ENCODE measurements at places on chromosomes 2 and 18.

- H3K27ac ChIP-seq, result no peak overlapping the region
- H3K4me3 ChIP-seq, result no peak overlapping the region
- DNase-seq, result no peak
- no peaks in the 10 kb centered on the region for H3K27me3 ChIP-seq
- H3K36me3 ChIP-seq, result no peaks in the 10 kb centered on the region
These were observed 56.7 kb downstream of the ABCB11 start for GRCh38 chr2:168974428-168974827.

- no peaks in the 10 kb centered on the region for H3K27me3 ChIP-seq
- DNase-seq, result peak; percentile 28
- peak within 1 kb of the TSS; percentile 99 for H3K27ac ChIP-seq
- H3K4me3 ChIP-seq, result peak within 1 kb of the TSS; percentile 98
- no peaks in the 10 kb centered on the region for H3K36me3 ChIP-seq
- H3K4me1 ChIP-seq, result peaks cover 38% of the 10 kb centered on the region
These were observed at the start of gene SEPTIN2 for GRCh38 chr2:241315879-241316631. Gene SEPTIN2 (plus strand): TSS chr2:241315925. CDS start chr2:241324233, 8,308 bp downstream.

DNA sequence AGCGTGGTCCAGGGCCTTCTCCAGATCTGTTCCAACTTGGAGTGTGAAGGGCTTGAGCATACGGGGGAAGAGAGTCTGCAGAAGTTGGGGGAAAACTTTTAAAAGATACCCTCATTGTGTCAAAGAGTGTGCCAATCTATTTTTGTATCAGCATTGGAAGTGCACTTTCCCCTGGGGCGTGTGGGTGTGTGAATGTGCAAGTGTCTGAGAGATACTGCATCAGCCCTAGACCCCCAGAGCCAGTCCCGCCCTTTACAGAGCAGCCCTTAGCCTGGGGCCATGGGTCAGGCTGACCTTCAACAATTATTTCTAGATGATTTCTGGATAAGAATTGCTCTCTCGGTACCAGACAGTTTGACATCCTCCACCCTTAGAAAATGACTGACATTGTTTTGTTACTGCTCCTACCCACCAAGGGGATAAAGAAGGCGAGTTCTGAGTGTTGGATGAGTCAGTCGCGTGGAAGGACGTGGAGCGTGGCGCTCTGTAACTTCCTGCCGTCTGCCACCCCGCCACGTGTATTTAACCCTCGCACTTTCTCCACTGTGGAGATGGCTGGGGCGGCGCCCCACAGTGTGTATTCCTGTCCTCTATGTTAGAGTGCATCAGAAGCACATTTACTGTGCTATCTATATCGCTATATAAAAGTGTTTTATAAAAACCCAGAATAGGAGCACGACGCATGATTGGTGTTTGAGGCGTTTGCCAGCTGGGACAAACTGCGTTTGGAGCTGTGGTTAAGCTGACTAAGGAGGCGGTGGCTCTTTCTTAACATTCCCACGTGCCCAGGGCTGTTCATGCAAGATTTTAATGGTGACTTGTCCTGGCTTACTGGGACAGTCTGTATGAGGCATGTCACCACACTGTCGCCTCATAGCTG lies 122.6 kb downstream of the CABLES1 start:
- H3K4me3 ChIP-seq, result no peak overlapping the region
- H3K27me3 ChIP-seq, result no peaks in the 10 kb centered on the region
- peak; percentile 76 for DNase-seq
- peak overlapping the region; percentile 97 for H3K27ac ChIP-seq

GRCh38 chr2:28068088-28068487 lies 177.6 kb downstream of the BABAM2 start:
- no peaks in the 10 kb centered on the region for H3K36me3 ChIP-seq
- no peak overlapping the region for H3K4me3 ChIP-seq
- no peaks in the 10 kb centered on the region for H3K4me1 ChIP-seq
- no peaks in the 10 kb centered on the region for H3K27me3 ChIP-seq
- no peak overlapping the region for H3K27ac ChIP-seq

DNA sequence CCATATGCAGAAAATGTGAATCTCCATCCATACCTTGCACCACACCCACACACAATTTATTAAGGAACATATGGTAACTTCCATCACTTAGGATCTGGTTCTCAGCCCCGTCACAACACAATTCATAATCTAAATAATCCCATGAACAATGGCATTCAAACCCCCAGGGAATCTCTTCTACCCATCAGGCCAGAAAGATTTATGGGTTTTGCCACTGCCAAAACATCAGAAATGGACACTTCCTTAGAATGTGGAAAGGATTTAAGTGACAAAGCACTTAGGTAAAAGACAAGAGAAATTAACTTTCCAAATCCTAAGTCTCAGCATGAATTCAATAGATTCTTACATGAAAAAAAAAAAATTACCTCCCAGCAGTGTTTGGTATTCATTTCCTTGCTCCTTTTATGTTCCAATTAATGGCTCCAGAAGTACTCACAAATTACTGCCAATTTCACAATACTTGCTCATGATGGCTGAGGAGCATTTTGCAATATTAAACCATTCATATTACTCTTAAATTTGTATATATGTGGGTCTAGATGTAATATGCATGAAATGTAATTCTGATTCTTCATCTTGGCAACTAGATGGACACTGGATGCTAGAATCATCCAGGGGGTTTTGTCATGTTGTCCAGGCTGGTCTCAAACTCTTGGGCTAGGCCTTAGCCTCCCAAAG lies 56.5 kb upstream of the TMEM247 start:
- no peaks in the 10 kb centered on the region for H3K27me3 ChIP-seq
- no peaks in the 10 kb centered on the region for H3K36me3 ChIP-seq
- no peak for DNase-seq
- no peak overlapping the region for H3K4me3 ChIP-seq
- H3K4me1 ChIP-seq, result no peaks in the 10 kb centered on the region

DNA sequence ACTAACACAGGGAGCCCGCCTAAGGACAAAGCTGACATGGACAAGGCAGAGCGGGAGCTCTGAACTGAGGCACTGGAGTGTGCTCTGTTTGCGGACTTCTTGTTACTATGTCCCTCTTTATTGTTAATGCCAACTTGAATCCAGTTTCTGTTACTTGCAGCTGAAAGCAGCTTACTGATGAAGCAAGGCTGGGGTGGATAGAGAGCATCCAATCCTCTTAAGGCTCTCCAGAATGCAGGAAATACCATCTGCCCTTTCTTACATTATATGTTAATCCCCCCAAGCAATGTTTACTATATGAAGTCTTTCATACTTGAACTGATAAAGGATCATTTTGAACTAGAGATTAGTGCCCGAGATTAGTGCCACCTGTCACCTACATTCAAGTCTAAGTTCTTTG lies 9.4 kb downstream of the FAM210A start:
- no peaks in the 10 kb centered on the region for H3K36me3 ChIP-seq
- H3K27me3 ChIP-seq, result no peaks in the 10 kb centered on the region
- H3K27ac ChIP-seq, result no peak overlapping the region
- DNase-seq, result no peak

- H3K4me3 ChIP-seq, result no peak overlapping the region
- no peaks in the 10 kb centered on the region for H3K36me3 ChIP-seq
- H3K27ac ChIP-seq, result no peak overlapping the region
- no peaks in the 10 kb centered on the region for H3K4me1 ChIP-seq
- DNase-seq, result peak; percentile 46
These were observed 99.7 kb downstream of the EIPR1 start for GRCh38 chr2:3277748-3278520.
